ENCODE measurements at places on chromosomes 11 and 22. TPM values are rescaled to one million over a fixed set of nuclear protein-coding genes. Genes with fewer than 3 reads are reported as not detected.

The ARHGAP42 gene
- total RNA-seq = 17.2 TPM

The TREH gene
- not detected for total RNA-seq

DNA sequence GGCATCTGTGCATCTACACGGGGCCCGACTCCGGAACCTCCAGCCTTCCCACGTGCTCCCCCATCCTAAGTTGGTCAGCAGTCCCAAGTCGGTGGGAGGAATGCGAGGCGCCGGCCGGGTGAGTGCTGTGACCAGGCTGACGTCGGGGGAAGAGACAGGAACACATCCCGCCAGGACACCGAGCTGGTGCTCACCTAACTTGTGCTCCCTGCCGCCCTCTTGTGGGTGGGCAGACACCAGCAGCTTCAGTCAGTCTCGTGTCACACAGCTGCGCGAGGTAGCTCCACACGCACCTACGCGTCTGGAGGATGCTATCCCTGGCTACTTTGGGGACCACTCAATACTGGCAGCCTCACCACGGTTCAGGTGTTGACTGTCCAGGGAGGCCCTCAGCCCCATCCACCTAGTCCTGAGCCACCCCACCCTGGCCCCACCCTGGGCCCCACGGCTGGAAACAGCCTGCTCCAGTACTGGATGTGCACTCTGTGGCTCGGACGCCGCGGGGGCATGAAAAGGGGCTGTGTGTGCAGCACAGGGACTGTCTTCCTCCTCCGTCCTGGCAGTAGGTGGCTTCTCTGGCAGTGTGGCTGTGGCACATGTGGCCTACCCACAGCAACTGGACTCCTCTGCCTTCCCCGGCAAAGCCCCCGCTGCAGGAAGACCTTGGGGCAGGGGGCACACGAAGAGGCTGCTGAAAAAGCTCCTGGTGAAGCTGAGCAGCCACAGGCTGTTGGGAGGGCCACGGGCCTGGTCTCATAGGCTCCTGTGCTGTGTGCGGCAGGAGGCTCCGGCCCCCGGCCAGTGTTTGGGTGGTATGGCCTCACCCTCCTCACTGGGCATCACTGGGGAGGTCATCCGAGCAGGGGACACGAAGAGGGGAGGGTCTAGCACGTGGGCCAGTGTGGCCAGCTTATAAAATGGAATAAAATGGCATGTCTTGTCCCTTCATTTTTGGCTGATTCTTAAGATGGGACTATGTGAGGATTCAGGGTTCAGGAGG lies 11.2 kb upstream of the BID start:
- DNase-seq = no peak

DNA sequence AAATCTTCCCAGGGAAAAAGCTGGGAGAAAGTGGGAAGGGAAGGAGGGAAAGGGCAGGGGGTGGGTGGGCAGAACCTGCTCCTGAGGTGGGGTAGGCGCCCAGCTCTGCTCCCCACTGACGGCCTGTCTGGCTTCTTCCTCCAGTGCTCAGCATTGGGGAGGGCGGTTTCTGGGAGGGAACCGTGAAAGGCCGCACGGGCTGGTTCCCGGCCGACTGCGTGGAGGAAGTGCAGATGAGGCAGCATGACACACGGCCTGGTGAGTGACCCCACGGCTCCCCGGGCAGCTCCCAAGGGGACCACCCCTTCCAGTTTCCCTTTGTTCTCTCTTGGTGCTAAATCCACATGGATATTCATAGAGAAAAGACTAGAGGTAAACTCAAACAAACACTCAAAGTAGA lies 25.9 kb downstream of the SHANK3 start:
- no peak for DNase-seq
